ENCODE measurements at places on chromosomes 1 and 21. TPM values are rescaled to one million over a fixed set of nuclear protein-coding genes. Genes with fewer than 3 reads are reported as not detected.
A peak's percentile ranks its signal among the peaks of the same experiment; 100 is the strongest.

Gene KRTAP7-1
- 0.81 TPM for total RNA-seq

DNA sequence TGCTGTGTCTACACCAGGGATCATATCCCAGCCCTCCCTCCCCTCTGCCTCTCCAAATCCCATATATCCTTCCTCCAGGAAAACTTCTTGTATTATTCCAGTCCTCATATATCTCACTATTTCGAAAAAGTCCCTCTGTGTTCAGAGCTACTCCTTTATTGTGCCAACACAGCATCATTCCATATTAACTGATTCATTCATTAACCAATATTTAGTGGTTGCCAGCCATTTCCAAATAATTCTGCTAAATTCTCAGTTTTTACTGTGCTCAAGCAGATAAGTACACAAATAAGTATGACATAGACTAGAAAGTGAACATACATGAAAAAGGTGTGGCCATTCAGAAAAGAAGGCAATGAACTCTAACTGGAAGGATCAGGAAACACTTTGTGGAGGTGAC is 241.6 kb upstream of the DUSP10 start:
- no peaks in the 10 kb centered on the region for H3K36me3 ChIP-seq
- H3K27ac ChIP-seq, result no peak overlapping the region
- no peaks in the 10 kb centered on the region for H3K27me3 ChIP-seq
- no peaks in the 10 kb centered on the region for H3K4me1 ChIP-seq
- no peak overlapping the region for H3K4me3 ChIP-seq

GRCh38 chr1:211344152-211344618 is 17.6 kb downstream of the TRAF5 start:
- no peaks in the 10 kb centered on the region for H3K36me3 ChIP-seq
- H3K27ac ChIP-seq, result no peak overlapping the region
- no peak for DNase-seq
- H3K27me3 ChIP-seq, result no peaks in the 10 kb centered on the region

Gene NBPF4
- 6.9 TPM for total RNA-seq

- no peak overlapping the region for H3K27ac ChIP-seq
- no peak overlapping the region for H3K4me3 ChIP-seq
- no peaks in the 10 kb centered on the region for H3K27me3 ChIP-seq
Observed at GRCh38 chr21:34635307-34635706, 20.4 kb upstream of the RCAN1 start.

DNA sequence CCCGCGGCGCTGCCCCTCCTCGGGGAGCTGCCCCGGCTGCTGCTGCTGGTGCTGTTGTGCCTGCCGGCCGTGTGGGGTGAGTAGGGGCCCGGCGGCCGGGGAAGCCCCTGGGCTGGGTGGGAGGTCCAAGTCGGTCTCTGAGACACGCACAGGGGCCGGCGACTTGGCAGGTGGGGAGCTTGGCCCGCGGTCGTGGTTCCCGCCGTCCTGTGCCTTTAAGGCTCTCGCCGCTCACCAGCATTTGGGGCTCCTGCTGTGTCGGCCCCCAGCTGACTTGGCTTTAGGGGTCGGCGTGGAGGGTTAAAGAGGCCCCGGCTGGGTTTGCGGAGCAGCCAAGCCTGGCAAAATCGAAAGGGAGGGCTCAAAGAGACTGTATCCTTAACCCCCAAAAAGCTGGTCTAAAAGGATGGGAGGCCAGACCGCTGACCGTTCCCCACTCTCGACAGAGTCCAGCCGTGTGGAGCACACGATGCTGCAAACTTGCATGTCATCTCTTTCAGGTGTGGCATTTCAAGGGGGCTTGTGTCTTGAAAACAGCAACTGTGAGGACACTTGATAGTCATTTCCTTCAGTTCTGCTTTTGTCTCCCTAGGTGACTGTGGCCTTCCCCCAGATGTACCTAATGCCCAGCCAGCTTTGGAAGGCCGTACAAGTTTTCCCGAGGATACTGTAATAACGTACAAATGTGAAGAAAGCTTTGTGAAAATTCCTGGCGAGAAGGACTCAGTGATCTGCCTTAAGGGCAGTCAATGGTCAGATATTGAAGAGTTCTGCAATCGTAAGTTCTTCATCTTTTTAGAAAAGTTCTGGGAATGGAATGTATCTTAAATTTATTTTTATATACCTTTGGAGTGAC is 540 bp downstream of the CD55 start:
- DNase-seq, result peak; percentile 44
- H3K36me3 ChIP-seq, result no peaks in the 10 kb centered on the region
- peaks cover 4% of the 10 kb centered on the region for H3K4me1 ChIP-seq

Gene DNASE2B
- total RNA-seq, result 0.25 TPM

DNA sequence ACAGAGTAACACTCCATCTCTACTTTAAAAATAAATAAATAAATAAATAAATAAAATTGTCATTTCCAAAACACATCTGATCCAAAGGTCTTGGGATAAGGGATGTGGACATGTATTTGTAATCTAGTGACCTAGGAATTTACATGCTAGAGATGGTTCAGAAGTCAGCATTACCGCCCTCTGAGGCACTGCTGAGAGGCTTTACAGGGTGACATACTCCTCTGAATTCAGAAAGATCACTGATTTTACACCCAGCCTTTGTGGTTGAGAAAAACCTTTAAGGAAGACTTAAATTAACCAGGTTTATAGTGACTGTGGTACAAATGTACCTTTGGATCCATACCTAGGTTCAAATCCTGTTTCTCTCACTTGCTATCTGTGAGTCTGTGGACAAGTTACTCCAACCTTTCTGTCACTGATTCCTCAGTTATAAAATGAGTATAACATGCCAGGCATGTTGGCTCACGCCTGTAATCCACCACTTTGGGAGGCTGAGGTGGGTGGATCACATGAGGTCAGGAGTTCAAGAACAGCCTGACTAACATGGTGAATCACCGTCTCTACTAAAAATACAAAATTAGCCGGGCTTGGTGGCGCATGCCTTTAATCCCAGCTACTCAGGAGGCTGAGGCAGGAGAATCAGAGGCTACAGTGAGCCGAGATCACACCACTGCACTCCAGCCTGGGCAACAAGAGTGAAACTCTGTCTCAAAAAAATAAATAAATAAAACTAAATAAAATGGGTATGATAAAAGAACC is 20.1 kb downstream of the OSBPL9 start:
- H3K27ac ChIP-seq, result no peak overlapping the region
- DNase-seq, result no peak
- no peaks in the 10 kb centered on the region for H3K27me3 ChIP-seq
- no peak overlapping the region for H3K4me3 ChIP-seq

DNA sequence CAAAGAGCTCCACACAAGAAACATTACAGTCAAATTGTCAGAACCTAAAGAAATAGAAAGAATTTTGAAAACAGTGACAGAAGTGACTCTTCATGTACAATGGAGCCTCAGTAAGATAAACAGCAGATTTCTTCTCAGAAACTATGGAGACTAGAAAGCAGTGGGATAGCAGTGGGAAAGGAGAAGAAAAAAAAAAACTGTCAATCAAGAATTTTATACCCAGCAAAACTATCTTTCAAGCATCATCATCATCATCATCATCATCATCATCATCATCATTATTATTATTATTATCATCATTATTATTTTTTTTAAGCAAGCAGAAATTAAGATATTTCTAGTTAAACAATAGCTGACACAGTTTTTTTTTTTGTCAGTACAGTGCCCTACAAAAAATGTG is 24.2 kb downstream of the CEP170 start:
- no peaks in the 10 kb centered on the region for H3K36me3 ChIP-seq
- H3K27ac ChIP-seq, result no peak overlapping the region
- no peak for DNase-seq
- no peaks in the 10 kb centered on the region for H3K27me3 ChIP-seq
- H3K4me1 ChIP-seq, result peaks cover 4% of the 10 kb centered on the region

DNA sequence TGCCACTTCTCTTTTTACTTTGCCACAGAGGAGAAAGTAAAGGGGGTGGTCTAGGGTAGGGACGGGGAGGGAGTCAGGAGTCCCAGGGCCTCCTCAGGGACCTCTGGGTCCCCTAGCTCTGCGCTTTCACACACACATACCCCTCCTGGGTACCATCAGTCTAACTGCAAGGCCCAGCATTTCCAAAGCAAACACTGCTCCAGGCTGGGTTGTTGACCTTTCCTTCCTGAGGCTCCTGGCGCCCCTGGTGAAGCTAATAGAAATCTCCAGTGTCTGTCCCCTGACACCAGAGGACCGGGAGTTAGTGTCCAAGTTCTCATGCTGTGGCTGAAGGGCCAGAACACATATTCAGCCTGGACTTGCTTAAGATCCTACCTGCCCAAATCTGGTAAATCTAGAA is 3.9 kb downstream of the TMEM63A start:
- no peaks in the 10 kb centered on the region for H3K36me3 ChIP-seq
- H3K4me1 ChIP-seq, result peaks cover 39% of the 10 kb centered on the region
- no peak for DNase-seq

- no peak overlapping the region for H3K4me3 ChIP-seq
- no peaks in the 10 kb centered on the region for H3K27me3 ChIP-seq
- H3K27ac ChIP-seq, result no peak overlapping the region
- H3K36me3 ChIP-seq, result no peaks in the 10 kb centered on the region
- DNase-seq, result no peak
Observed at GRCh38 chr1:101745551-101746270, 251.0 kb downstream of the OLFM3 start.
